ENCODE measurements at places on chromosomes 12 and 14. TPM values are rescaled to one million over a fixed set of nuclear protein-coding genes. Genes with fewer than 3 reads are reported as not detected.

DNA sequence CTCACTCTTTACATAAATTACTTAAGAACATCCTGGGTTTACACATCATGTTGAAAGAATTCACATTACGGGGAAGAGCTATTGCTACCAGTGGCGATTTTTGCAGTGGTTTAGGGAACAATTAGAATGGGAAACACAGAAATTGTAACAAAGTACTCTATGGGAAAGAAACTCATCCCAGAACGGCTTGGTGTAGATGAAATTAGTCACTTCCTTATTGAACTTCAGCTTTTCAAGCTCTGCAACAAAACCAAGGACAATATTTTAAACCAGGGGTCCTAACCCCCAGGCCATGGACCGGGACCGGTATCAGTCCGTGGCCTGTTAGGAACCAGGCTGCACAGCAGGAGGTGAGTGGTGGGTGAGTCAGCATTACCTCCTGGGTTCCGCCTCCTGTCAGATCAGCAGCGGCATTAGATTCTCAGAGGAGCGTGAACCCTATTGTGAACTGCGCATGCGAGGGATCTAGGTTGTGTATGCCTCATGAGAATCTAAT lies 32.3 kb upstream of the FICD start:
- DNase-seq = no peak

DNA sequence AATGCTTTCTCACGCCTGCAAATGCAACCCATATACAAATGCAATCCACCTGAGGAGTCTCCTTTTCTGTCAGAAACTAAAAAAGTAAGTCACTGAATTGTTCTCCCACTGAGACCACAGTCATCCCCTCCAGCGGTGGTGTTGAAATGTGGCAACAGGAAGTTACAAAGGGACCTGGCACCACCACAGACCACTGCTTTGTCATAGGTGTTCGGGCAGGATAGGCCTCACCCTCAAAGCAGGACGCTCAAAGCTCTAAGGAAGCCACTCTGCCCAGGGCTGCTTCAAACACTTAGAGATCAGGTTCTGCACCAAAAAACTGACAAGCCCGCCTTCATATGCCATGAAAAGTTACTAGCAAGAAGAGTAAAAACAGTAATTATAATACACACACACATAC lies 11.3 kb downstream of the PHLDA1 start:
- DNase-seq = peak; percentile 55

The CACNA2D4 gene
- 3.0 TPM for polyA plus RNA-seq

The IGFBP6 gene
- polyA plus RNA-seq = 507 TPM

The DHRS2 gene
- polyA plus RNA-seq = 0.18 TPM

The DDN gene
- not detected for polyA plus RNA-seq

- no peak for DNase-seq
Measured at GRCh38 chr14:69828354-69828753, 31.3 kb upstream of the SLC10A1 start.

DNA sequence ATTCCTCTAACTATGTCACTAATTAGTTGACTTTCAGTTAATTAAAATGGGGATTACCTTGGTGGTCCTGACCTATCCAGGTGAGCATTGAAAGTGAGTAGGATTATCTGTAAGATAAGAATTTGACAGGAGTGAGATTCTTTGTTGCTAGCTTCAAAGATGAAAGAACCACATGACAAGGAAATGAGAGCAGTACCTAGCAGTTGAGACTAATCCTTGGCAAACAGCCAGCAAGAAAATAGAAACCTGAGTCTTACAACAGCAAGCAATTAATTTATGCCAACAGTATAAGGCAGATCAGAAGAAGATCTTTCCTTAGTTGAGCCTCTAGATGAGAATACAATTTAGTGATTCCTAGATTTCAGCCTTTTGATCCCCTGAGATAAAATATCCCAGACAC lies 1058.4 kb downstream of the LRFN5 start:
- DNase-seq = no peak

The TOMM20L gene
- polyA plus RNA-seq = not detected

The LRRK2 gene
- polyA plus RNA-seq = 18.8 TPM

The COX8C gene
- polyA plus RNA-seq = not detected
